ENCODE measurements at places on chromosomes 13 and 19.
A peak's percentile ranks its signal among the peaks of the same experiment; 100 is the strongest.

- peak; percentile 36 for DNase-seq
Measured at GRCh38 chr13:19782049-19782726, 557 bp downstream of the PSPC1 start.

DNA sequence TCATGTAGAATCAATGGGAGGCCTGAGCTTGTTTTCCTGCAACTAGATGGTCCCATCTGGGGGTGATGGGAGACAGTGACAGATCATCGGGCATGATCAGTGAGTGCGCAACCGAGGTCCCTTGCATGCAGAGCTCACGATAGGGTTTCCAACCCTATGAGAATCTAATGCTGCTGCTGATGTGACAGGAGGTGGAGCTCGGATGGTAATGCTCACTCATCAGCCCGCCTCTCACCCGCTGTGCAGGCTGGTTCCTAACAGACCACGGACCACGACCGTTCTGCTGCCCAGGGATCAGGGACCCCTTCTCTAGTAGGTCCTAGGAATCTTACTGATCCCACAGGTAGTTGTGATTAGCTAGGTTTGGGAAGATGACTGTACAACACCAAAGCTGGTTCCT is 23.5 kb upstream of the GARRE1 start:
- DNase-seq = no peak

DNA sequence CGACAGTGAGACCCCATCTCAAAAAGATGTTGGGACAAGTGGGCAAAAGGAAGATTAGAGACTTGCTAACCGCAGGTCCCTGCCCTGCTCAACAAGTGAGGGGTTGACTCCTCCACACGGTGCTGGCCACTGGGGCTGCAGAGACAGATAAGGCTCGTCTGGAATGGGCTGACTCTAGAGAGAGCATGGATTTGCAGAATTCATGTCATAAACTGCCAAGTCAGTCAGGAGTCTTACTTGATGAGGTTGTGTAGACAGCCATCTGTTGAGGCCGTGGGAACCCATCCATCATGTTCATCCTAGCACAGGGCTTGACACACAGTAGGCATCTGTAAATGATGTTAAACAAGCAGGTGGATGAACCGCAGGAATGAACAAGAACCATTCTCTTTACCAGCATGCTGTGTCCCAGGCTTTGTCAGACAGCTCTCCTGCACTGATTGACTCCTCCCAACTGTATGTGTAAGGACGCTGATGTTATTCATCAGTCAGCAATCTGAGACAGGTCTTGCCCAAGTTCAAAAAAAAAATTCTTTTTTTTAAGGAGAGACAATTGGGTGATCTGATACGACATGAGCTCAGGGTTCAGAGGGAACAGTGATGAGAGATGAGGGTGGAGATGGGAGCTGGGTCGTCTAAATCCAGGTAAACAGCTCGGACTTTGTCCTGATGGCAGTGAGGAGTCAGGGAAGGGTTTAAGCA is 8.8 kb downstream of the PAF1 start:
- no peak for DNase-seq

GRCh38 chr19:18725841-18726770 is 42.6 kb downstream of the CRTC1 start:
- no peak for DNase-seq

DNA sequence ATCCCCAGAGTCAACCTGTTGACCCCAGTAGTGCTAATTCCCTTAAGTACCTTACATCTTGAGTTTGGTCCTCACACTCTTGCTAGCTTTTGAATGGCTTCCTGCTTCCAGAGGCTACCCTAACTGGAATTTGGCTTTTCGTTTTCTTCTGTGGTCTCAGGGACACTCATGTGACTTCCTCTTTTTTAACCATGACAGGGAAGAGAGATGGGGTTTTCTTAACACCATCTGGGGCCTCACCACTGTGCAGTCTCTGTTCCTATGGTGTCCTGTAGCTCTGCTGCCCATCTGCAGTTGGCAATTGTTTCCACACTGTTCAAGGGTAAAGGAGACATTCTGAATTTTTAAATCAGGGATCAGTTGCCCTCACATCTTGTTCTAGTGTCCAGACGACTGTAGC is 66.7 kb downstream of the SLC10A2 start:
- no peak for DNase-seq

DNA sequence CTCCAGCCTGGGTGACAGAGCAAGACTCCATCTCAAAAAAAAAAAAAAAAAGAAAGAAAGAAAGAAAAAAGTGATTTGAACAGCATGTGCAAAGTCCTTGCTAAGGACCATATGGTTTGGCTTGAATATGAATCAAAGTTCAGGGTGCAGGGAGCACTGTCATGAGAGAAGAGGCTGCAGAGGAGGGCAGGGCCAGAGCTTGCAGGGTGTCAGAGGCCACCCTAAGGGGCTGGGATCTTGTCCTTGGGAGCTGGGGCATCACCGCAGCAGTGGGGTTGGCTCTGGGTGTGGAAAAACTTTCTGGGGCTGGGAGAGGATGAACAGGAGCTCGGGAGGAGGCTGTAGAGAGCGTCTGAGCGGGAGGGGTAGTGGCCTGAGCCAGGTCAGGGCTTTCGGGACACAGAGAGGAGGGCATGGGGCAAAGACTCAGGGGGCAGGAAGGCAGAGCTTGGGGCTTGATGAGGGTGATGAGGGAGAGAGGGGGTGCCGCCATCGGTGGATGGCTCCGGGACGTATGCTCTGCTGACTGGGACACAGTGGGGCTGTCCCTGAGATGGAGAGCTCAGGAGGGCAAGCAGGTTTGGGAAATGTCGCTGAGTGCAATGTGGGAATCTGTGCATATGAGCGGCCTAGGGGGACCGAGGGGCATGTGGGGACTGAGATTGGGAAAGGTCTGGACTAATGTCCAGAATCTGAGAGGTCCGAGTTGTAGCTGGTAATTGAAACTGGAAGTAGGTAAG is 3.0 kb downstream of the TRPM4 start:
- no peak for DNase-seq

DNA sequence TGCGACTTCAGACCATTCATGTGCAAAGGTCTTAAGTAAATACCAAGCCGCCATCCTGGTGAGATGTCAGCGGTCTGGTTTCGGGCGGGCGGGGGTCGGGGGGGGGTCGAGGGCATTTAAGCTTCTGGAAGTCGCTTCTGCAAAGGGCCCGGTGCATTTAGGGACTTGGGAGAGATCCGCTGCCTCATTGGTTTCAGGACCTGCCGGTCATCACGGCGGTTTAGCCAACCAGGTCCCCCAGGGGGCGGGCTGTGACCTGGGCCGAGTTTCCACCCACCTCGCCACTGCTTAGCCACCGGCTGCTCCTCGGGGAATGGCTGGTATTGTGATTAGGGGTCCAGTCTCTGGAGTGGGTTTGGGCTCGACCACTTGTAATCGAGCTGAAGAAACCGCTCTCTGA is 7.8 kb downstream of the ANKLE1 start:
- DNase-seq = peak; percentile 88

- peak; percentile 86 for DNase-seq
Measured at GRCh38 chr19:38079926-38080380, 144.1 kb downstream of the DPF1 start.

DNA sequence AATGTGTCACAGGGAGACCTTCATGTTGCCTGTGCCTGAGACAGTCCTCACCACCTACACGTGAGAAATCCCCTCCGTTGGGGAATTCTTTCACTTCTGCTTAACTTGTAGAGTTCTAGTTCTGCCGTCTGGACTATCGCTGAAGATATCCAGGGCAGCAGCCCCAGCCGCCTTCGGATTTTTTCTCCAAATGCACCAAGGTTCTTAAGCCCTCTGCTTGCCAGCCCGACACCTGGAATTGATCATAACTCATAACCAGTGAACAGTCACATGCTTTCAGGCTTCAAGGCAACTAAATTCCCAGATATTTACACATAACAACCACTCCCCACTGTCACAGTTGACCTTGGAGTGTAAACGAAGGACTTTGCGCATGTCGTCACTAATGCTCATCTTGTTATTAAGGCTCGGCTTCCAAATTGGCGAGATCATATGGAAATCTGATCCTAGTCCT is 114.4 kb downstream of the RAB20 start:
- no peak for DNase-seq
